Activated naive CD4-positive, alpha-beta T cell treated with Interleukin-2 at 50 U/mL for 16 hours (primary cell): ENCODE measurements at places on chromosomes 3 and 15.

- DNase-seq: no peak
These were observed 667.6 kb downstream of the NAALADL2 start for GRCh38 chr3:175526609-175527280.

DNA sequence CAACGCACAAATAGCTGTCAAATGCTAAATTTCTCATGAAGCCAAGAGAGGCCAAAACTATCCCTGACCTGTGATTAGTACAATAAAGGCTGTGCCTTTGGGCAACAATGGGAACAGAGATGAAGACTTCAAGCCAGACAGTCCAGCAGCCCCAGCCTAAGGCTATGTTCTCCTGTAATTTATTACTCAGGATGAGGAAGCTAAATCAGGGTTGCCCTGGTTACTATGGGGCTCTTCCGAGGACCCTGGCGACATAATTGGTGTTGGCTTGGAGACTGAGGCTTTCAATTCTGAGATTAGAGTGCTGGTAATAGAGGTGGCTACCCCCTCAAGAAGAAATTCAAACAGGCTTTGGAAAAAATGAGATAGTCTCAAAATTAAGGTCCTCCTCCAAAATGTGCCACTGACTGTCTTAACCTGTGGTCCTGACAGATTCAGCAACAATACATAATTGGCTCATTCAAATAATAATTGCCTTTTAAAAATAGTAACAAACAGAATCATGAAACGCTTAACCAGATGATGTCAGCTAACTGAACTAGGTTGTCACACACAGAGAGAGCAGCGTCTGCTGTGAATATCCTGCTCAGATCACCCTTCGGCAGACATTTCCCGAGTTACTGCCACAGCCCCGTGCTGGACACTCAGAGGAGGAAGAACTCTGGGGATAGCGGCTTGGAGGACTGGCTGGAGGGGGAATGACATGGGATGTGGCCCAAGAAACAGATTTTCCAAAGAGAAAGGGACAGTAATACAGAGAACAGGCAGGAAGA is 43.0 kb downstream of the NSMCE3 start:
- DNase-seq: no peak

- DNase-seq: no peak
These were observed 17.4 kb downstream of the SLC6A1 start for GRCh38 chr3:11009898-11010297.

- DNase-seq: peak; percentile 32
These were observed 24.6 kb upstream of the RSL24D1 start for GRCh38 chr15:55221090-55222011.

DNA sequence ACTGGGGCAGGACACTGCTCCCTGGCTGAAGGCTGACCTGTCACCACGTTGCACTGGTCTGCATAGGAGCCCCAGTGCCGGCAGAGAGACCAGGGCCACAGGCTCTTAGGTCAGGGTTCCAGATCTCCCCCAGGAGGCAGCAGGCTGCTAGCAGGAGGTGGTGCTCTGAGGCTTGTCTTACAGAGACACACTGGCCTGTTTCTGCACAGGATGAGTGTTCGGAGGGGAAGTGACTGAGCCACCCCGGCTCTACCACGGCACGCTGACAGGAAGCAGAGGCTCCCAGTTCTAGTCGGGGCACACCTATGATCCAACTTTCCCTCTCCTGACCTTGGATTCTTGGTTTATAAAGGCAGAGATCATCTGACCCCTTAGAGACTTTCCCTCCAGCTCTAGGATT is 8.6 kb downstream of the FBXL22 start:
- peak; percentile 61 for DNase-seq

DNA sequence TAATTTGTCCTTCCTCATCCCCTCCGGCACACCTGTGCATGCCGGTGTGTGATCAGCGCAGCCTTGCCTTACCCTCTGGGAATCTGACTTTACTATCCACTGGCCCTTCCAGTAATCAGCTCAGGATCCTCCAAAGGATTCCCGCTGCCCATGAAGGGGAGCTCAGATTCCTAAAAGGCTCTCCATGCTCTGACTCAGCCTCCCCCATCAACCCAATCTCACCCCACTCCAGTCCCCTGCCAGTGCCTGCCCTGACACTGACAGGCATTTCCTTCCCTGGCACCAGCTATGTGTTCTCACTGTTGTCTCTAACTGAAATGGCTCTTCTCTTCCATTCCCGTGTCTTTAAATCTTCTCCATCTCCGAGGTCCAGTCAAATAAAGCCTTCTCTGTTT is 7.3 kb upstream of the BCL2A1 start:
- DNase-seq: no peak

DNA sequence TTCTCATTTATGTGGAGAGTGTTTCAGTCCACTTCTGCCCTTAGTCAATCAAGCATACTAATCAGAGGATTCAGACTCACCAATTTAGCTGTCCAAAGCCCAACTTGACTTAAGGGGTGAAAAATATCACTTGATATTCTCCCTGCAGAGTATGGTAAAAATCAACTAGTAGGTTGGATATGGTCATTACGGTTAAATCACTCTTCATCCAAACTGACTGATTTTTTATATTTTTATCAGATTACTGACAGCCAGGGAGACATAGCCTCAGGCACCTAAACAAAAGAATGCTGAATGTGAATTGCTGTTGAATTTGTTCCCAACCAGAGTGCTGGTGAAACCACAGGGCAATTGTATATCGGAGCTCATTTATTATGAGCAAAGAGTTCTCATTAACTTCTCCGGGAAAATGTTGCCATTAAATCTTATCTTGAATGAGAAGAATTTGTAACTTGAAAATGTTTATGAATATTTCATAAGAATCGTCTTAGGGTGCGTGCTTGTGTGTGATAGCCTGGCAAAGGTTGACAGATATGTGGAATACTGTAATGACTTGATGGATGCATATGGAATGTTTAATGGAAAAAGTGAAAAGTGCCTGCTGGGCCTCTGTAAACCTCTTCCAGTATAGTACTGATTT is 411.2 kb downstream of the NAALADL2 start:
- DNase-seq: no peak

DNA sequence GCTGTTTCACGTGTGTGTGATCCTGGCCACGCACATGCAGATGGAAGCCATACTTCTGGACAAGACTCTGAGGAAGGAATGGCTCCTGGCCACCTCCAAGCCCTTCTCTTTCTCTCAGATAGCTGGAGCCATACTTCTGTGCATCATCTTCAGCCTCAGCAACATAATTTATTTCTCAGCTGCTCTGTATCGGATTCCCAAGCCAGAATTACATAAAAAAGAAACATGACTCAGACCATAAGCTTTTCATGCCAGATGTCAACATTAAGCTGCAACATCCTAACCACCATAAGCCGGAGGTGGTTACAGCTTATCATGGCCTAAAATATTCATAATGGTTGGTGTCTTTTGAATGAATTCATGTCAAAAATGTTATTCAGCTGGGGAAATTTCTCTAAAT is 10.6 kb upstream of the KIF23 start:
- DNase-seq: no peak

DNA sequence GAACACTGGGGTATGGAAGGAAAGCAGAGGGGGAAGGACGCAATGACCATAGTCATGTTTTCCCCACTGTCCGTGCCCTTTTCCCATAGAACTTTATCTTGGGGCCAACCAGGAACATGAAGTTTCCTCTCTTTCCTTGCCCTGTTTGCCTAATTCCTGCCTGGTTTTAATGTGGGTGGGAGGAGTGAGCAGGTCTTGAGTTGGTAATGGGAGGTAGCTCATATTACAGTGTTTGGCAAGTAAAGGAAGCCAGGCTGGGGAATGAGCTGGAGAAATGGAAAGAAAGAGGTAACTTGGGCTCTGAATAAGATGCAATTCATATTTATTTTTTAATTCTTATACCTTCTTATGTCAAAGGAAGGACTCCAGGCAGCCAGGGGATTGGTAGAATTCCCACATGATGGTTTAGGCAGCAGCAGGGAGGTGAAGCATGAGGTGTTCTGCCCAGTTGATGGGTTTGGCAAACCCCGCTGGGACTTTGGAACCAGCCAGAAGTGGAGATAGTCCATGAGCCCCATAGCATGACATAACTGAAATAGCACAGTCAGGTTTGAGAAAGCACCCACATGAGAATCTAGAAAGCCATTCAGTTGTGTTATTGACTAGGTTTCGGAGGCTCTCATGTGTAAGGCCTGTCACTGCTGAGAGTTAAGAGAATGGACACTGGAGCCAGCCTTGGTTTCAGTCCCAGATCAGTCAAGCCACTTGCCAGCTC is 60.0 kb downstream of the CCK start:
- DNase-seq: no peak

DNA sequence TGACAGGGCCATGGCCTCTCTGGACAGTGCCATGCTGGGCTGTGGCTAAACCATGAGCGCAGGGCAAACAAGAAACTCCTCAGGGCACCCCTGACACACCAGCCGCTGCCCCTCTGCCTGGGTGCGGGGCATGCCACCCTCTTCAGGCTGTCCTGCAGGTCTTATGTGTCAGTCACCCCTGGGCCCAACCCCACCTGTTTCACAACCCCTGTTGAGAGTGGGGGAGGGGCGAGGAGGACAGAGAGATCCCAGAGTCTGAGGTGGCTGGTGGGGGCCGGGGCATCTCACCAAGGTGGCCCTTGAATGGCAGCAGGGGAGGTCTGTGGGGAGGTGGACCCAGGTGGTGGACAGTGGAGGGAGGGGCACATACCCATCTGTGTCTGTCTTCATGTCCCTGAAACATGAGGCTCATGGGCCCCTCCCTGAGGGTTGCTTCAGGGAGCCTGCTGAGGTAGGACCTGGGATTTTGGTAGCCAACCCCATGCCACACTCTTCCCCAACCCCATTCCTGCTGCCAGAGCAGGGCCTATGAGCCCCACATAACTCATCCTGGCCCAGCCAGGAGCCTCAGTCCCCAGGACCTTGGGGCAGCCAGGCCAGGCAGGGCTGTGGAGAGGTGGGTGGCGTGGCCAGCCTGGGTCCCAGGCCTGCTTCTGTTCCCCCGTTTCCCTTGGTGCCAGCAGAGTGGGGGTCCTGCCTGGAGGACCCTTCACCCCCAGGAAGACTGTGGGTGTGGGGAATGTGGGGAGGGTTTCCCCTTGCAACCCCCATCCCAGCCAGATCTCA is 1.7 kb upstream of the STAB1 start:
- DNase-seq: no peak

DNA sequence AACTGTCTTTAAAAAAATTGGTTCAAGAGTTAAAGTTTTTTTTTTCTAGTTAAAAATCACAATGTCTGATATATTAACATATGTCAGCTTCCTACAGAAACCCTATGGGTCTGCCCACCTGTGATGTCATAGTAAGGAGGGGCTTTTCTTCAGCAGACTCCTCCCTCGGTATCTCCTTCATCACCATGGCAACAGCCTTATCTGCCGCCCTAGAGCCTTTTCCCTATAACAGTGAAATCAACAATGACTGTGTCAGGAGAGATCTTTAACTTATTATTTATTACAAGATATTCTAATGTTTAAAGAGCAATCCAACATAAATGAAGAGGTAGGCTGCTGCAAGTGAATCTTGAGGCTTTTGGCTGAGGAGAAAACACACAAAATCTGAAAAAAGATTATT is 138.7 kb downstream of the PEX5L start:
- no peak for DNase-seq

- no peak for DNase-seq
These were observed 38.5 kb downstream of the PYDC2 start for GRCh38 chr3:191499307-191500080.

DNA sequence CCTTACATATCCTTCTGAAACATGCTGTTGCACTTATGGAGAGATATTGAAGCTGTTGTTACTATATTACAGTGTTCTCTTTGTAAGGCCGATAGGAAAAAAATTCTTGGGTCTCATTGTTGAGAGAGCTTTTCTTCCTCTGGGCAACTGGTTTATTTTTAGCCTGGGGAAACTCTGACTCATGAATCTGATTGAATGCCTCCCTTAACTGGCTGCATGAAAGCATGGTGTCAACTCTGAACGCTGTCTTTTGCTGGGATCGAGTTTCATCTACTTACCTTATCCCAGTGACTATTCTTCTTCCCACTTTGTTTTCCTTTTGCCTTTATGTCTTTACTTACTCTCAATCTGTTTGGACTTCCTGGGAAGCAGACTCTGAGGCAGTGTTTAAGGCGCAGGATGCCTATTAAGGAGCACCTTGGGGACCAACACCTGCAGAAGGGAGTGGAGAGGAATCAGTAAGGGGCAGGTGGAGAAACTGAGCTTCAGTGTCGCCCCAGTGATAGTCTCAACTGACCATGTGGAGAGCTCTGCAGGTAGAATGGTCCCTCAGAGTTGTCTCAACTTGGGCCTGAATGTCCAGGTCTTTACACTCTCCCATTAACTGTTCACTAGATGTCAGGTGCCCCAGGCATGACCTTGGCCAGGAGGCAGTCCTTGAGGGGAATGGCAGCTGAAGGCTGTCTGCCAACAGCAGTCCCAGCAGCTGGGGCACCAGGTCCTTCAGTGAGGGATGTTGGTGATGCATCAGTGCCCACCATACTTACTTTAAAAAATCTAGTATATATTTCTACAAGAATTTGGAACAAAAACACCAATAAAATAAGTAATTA is 88.9 kb upstream of the CCNL1 start:
- DNase-seq: no peak

- DNase-seq: no peak
These were observed 13.9 kb downstream of the STAC start for GRCh38 chr3:36394176-36394575.

GRCh38 chr3:48748754-48749153 is 31.7 kb upstream of the IP6K2 start:
- no peak for DNase-seq

DNA sequence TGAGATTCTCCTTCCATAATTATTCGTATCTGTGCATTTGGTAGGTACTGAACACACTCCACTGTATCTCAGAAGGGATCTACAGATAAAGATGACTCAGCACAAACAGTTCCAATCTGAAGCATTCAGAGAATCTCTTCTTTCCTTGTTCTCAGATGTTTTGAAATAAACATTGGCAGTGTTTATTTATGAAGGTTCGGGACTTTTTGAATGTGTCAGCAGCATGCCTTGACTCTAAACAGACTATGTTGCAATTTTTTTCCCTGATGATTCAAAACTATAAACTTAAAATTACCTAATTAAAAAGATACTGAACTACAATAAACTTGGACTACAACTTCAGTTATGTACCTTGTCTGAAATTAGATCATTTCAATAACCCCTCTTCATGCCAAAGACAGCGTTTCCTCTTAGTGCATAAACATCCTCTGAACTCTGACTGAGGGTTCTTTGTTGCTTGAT is 612.9 kb upstream of the TBL1XR1 start:
- DNase-seq: no peak

DNA sequence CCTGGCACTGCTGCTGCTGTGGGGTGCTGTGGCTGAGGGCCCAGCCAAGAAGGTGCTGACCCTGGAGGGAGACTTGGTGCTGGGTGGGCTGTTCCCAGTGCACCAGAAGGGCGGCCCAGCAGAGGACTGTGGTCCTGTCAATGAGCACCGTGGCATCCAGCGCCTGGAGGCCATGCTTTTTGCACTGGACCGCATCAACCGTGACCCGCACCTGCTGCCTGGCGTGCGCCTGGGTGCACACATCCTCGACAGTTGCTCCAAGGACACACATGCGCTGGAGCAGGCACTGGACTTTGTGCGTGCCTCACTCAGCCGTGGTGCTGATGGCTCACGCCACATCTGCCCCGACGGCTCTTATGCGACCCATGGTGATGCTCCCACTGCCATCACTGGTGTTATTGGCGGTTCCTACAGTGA is 2.1 kb downstream of the GRM2 start:
- no peak for DNase-seq

GRCh38 chr3:36908647-36909180 is 36.1 kb downstream of the TRANK1 start:
- no peak for DNase-seq
